ENCODE measurements at places on chromosomes 16 and 17.

- DNase-seq: peak; percentile 25
Observed at GRCh38 chr16:57815987-57816745, 13.9 kb upstream of the KIFC3 start.

GRCh38 chr16:47461598-47462266 lies 601 bp downstream of the PHKB start:
- DNase-seq: peak; percentile 86

GRCh38 chr17:67559381-67559966 lies 158.3 kb upstream of the NOL11 start:
- no peak for DNase-seq

GRCh38 chr17:77782201-77782600 lies 176.3 kb upstream of the TNRC6C start:
- DNase-seq: no peak

All from OCI-M1 (cell line).